ENCODE measurements at places on chromosomes 5 and 9. TPM values are rescaled to one million over a fixed set of nuclear protein-coding genes. Genes with fewer than 3 reads are reported as not detected.

The BTNL8 gene
- 0.20 TPM for total RNA-seq

The STPG3 gene
- not detected for total RNA-seq

DNA sequence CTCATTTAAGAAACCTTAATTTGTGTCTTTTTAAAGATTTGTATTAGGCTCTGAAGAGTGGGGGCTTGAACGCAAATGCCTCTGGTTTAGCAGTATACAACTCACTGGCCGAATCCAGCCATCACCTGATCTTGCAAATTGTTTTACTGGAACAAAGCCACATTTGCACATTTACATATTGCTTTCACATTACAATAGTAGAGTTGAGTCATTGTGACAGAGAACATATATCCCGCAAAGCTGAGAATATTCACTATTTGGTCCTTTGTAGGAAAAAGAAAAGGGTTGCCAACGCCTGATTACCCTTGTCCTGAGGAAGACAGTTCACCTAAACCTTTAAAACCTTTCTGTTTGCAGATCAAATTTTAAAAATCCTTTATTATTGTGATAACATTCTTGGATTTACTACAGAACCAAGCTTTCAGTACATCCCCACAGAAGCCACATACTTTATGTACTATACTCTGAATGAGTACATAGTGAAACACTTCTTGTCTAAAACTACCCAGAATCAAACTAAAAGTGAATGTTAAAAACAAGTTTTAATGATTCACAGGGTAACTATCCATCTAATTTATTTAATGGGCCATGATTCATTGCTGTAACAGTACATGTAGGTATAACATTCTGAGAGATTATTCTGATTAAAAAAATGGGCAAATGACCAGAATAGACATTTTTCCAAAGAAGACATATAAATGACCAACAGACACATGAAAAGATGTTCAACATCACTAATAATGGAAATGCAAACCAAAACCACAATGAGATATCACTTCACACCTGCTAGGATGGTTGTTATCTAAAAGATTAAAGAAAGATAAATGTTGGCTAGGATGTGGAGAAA, 161.0 kb downstream of the SLC25A46 start:
- peaks cover 13% of the 10 kb centered on the region for H3K27me3 ChIP-seq
- no peak overlapping the region for H3K4me3 ChIP-seq
- no peaks in the 10 kb centered on the region for H3K36me3 ChIP-seq
- H3K4me1 ChIP-seq: no peaks in the 10 kb centered on the region

- peaks cover 3% of the 10 kb centered on the region for H3K27me3 ChIP-seq
- no peak overlapping the region for H3K27ac ChIP-seq
- no peaks in the 10 kb centered on the region for H3K4me1 ChIP-seq
- H3K4me3 ChIP-seq: no peak overlapping the region
These were observed 32.8 kb downstream of the ZNF474 start for GRCh38 chr5:122162100-122162638.

DNA sequence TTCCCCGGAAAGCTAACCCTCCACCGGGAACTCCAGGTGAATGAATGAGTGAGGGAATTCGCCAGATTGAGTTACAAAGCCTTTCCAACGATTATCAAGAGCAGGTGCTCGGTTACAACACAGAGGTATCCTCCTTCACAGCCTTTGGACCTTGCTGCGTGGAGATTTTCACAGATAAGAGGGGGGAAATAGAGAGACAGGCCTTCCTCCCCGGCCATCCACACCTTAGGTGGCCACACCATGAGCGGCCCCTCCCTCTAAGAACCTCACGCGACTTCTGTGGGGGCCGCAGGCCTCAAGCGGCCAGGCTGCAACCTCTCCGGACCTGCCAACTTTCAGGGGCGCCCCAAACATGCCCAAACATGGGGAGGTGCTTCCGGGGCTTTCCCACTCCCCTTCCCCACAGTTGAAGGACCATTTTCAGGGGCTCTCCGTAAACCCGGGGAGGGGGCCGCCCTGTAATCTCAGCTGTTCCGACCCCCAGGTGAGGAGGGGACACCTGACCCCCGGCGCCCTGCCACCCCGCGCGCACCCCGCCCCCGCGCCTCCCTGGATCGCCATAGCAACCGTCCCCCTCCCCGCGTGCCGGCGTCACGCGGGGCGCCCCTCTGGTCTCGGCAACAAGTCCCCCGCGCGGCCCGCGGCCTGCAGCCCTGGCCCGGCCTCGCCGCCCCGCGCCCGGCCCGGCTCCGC, 603 bp downstream of the DENND1A start:
- peaks cover 42% of the 10 kb centered on the region for H3K4me1 ChIP-seq
- H3K36me3 ChIP-seq: peaks cover 19% of the 10 kb centered on the region
- H3K4me3 ChIP-seq: peak overlapping the region; percentile 83
- DNase-seq: no peak
- peak overlapping the region; percentile 73 for H3K27ac ChIP-seq

DNA sequence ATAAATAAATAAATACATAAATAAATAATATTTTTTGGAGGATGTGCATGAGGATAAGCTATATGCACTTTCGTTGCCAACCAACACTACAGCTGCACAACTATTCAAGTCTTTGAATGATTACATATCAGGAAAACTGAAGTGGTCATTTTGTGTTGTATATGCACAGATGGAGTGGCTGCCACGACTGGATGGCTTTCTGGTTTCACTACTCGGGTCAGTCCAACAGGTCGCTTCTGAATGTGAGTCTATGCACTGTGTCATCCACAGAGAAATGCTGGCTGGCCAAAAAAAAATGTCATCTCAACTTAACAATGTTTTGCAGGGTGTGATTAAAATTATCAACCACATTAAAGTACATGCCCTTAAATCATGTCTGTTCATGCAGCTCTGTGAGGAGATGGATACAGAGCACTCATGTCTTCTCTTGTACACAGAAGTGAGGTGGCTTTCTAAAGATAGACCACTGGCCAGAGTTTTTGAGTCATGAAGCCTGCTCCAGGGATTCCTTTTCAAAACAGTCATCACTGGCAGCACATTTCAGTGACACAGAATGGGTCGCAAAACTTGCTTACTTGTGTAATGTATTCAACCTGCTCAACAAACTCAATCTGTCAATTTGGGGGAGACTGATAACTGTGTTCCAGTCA, 589.8 kb upstream of the CYLC2 start:
- H3K36me3 ChIP-seq: no peaks in the 10 kb centered on the region
- no peak for DNase-seq
- no peaks in the 10 kb centered on the region for H3K27me3 ChIP-seq
- no peak overlapping the region for H3K27ac ChIP-seq
- H3K4me1 ChIP-seq: no peaks in the 10 kb centered on the region

The UGT3A1 gene
- not detected for total RNA-seq

DNA sequence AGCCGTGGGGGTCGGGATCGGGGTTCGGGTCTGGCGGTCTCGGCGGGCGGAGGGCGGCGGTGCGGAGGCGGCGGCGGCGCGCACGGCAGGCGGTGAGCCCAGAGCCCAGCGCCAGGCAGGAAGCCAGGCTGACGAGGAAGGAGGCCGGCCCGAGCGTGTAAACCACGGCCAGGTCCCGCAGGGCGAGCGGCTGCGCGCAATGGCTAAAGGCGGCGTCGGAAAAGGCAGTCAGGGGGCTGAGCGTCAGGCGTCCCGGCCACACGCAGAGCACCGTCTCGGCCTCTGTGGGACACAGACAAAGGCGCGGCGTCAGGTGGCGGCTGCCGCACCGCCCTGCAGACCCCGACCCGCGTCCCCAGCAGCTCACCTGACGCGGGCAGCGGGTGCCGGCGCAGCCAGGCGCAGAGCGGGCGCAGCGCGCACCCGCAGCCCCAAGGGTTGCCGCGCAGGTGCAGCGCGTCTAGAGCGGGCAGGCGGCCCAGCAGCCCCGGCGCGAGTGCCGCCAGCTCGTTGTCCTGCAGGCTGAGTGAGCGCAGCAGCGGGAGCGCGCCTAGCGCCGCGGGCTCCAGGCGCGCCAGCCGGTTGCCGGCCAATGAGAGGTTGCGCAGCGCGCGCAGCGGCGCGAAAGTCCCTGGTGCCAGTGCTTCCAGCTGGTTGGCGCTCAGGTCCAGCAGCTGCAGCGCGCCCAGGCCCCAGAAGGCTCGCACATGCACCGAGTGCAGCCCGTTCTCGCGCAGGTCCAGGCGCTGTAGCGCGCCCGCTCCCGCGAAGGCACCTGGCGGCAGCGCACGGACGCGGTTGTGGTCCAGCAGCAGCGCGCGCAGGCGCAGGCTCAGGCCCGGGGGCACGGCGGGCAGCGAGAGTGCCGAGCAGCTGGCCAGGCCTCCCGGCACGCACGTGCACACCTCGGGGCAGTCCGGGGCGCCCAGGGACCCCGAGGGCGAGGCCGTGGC, 671 bp downstream of the LRRC26 start:
- H3K4me1 ChIP-seq: no peaks in the 10 kb centered on the region
- no peaks in the 10 kb centered on the region for H3K36me3 ChIP-seq
- H3K27me3 ChIP-seq: peaks cover 49% of the 10 kb centered on the region
- DNase-seq: no peak
- no peak overlapping the region for H3K27ac ChIP-seq
- no peak overlapping the region for H3K4me3 ChIP-seq

- DNase-seq: no peak
- H3K27me3 ChIP-seq: peaks cover 14% of the 10 kb centered on the region
- H3K36me3 ChIP-seq: no peaks in the 10 kb centered on the region
- H3K27ac ChIP-seq: no peak overlapping the region
- no peaks in the 10 kb centered on the region for H3K4me1 ChIP-seq
These were observed 43.0 kb upstream of the PCAT7 start for GRCh38 chr9:94511955-94512265.

- H3K27ac ChIP-seq: no peak overlapping the region
- H3K27me3 ChIP-seq: no peaks in the 10 kb centered on the region
- DNase-seq: no peak
- peaks cover 40% of the 10 kb centered on the region for H3K4me1 ChIP-seq
These were observed 164.7 kb downstream of the DOCK2 start for GRCh38 chr5:169801781-169802180.

- H3K27me3 ChIP-seq: no peaks in the 10 kb centered on the region
- peaks cover 51% of the 10 kb centered on the region for H3K4me1 ChIP-seq
- H3K36me3 ChIP-seq: peaks cover 17% of the 10 kb centered on the region
- peak overlapping the region; percentile 85 for H3K4me3 ChIP-seq
These were observed 1.9 kb downstream of the MACROH2A1 start for GRCh38 chr5:135397084-135397483.

DNA sequence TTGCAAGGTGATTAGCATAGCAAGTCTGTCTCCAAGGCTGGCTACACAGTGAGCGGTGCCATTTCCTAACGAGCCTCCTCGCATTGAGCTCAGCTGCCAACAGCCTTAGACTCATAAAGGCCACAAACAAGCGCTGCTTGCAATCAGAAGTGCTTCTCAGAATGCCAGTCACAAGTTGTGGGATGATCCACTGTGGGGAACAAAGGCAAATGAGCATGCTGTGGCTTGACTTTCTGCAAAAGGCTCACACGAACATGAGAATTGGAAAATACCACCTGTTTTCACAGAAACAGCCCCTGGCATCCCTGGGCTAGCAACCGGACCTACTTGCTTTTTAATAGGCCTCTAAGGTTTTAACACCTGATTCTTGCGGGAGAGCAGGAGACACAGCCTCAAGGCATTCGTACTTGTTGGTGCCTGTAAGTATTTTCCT, 215.5 kb downstream of the FANCC start:
- no peaks in the 10 kb centered on the region for H3K36me3 ChIP-seq
- no peak for DNase-seq
- H3K27ac ChIP-seq: no peak overlapping the region
- no peaks in the 10 kb centered on the region for H3K4me1 ChIP-seq
- no peak overlapping the region for H3K4me3 ChIP-seq

The GARIN3 gene
- 0.47 TPM for total RNA-seq

DNA sequence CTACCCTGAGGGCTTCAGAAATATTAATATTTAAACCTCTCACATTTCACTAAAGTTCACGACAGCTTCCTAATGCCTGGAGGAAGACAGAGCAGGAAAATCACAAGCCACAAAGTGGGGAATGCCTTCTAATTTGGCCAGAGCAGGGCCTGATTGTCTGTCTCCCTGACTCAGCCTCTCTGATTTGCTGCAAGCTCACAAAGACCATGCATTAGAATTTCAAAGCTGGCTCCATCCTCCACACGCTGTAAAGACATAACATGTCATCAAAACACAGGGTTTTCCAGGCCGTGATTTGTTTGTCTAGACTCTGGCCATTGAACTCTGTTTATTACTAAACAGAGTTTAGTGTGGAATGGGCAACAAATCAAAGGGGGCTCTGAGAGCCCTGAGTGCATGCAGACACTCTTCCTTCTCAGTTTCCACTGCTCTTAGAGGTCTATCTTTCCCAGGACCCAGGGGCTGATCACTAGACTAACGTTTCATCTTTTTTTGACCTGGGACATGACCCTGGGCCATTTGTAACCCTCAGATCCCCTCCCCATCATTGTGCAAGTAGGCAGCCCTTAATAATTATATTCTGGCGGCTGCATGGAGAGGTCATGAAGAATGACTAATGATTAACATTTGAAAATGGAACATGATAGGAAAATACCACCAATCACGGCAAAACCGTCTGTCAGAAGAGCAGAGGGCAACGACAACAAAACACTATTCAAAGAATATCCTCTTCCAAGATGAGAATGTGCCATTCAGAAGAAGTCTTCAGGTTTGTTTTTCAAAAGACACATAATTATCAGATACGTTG, 140.2 kb downstream of the ENC1 start:
- no peaks in the 10 kb centered on the region for H3K4me1 ChIP-seq
- DNase-seq: no peak
- no peak overlapping the region for H3K27ac ChIP-seq
- H3K36me3 ChIP-seq: no peaks in the 10 kb centered on the region
- H3K27me3 ChIP-seq: no peaks in the 10 kb centered on the region

GRCh38 chr9:70865471-70865870, 255.9 kb downstream of the TRPM3 start:
- no peak overlapping the region for H3K27ac ChIP-seq
- H3K27me3 ChIP-seq: peaks cover 4% of the 10 kb centered on the region

- no peak overlapping the region for H3K27ac ChIP-seq
- H3K27me3 ChIP-seq: no peaks in the 10 kb centered on the region
- H3K4me3 ChIP-seq: no peak overlapping the region
- H3K36me3 ChIP-seq: no peaks in the 10 kb centered on the region
- H3K4me1 ChIP-seq: no peaks in the 10 kb centered on the region
- no peak for DNase-seq
These were observed 290.4 kb upstream of the PDE4D start for GRCh38 chr5:60183881-60184280.

- no peak overlapping the region for H3K27ac ChIP-seq
- no peaks in the 10 kb centered on the region for H3K36me3 ChIP-seq
- peaks cover 24% of the 10 kb centered on the region for H3K27me3 ChIP-seq
- no peak for DNase-seq
- H3K4me3 ChIP-seq: no peak overlapping the region
- H3K4me1 ChIP-seq: no peaks in the 10 kb centered on the region
These were observed 21.8 kb downstream of the PCDHAC2 start for GRCh38 chr5:140988100-140988499.

The TUT7 gene
- 18.0 TPM for total RNA-seq

- no peaks in the 10 kb centered on the region for H3K27me3 ChIP-seq
- H3K27ac ChIP-seq: peak overlapping the region; percentile 82
- H3K4me1 ChIP-seq: peaks cover 12% of the 10 kb centered on the region
- no peak overlapping the region for H3K4me3 ChIP-seq
- DNase-seq: no peak
These were observed 2.0 kb upstream of the ADAMTS6 start for GRCh38 chr5:65483546-65484346.

Data from activated naive CD8-positive, alpha-beta T cell treated with anti-CD3 and anti-CD28 coated beads for 36 hours (primary cell).